ENCODE measurements at places on chromosomes 7 and 10.

- DNase-seq, result no peak
Measured at GRCh38 chr7:486216-486743, 33.4 kb downstream of the PDGFA start.

DNA sequence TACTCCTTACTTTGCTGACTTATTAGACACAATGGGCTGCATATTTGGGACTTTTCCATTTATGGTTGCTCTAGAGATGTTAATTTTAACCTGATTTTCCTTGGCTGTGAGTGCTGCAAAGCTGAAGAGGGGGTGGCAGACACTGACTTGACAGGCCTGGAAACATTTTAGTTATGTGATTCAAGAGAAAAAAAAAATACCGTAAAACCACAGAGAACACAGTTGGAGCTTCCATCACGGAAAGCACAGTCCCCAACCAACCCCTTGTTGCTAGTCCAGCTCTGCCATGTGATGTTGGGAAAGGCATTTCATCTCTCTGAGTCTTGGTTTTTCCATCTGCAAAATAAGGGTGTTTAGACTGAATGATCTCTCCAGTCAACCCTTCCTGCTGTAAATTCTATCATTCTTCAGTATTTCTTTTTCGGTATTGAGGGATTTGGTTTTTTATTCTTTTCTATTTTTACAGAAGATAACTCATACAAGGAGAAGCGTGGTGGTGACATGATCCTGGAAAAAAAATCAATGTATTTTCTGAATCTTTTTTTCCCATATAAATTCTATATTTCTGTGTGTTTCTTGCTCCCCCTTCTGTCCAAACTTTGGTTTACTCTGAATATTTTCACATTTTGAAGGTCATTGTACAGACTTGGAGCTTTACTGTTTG, 246.1 kb downstream of the REEP3 start:
- DNase-seq, result no peak

- DNase-seq, result no peak
Measured at GRCh38 chr10:91798649-91799611, 704 bp downstream of the TNKS2 start.

DNA sequence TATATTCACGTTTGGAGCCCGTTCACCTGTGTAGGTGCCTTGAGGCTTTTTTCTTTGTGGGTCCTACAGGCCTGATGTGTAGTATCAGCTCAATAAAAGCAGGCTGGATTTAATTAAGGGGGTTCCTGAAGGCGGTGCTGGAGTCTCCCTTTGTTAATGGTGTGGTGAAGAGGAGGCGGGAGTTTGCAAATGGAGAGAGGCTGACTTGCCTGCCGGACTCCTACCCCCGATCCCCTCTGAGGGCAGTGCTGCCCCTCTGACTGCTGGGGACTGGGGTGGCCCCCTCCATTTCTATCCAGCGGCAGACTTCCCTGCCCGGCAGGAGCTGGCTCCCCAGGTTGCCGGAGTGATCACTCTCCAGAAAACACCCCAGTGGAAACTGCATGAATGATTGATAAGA, 45.1 kb downstream of the ZMIZ1 start:
- no peak for DNase-seq

- DNase-seq, result no peak
Measured at GRCh38 chr10:31706464-31707092, 222.1 kb downstream of the ARHGAP12 start.

DNA sequence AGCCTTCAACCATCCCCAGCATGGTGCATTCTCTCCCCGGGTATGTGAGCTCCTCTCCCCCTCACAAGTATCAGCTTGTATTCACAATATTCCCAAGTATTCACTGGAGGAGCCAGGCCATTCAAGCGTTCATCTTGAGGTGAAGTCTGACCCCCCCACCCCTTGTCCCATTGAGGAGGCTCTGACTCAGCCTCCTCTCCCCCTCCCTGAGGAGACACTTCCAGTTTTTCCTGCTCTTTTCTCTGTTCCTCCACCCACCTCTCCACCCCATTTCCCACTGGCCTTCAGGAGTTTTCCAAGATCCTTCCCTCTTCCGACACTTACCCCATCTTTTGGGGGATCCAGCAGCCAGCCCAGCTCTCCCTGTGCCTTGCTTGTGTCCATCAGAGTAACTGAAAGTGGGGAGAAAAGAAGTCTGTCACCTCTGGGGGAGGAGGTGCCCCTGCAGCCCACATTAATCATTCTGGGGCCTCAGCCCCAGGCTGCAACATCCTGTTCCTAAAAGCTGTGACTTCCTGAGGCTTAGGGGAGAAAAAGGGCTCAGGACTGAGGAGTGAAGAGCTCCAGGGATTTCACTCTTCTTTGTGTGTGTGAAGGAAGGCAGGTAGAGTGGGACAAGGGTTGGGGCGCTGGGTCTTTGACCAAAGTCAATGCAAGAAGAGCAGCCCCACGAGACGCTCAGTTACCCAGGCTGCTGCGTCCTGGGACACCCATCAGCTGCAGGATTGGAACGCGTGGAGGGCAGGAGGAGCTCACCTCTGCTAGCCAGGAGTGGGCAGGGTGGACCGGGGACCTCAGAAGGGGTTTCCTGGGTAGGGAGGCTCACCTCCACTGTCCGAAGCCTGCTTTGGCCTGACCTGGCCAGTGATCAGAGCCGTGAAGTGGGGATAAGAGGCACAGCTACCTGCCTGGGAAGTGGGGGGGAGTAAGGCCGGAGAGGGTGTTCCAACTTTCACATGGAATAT, 1.1 kb downstream of the EPHA1 start:
- DNase-seq, result no peak

- no peak for DNase-seq
Measured at GRCh38 chr7:4641091-4641666, 40.9 kb upstream of the FOXK1 start.

DNA sequence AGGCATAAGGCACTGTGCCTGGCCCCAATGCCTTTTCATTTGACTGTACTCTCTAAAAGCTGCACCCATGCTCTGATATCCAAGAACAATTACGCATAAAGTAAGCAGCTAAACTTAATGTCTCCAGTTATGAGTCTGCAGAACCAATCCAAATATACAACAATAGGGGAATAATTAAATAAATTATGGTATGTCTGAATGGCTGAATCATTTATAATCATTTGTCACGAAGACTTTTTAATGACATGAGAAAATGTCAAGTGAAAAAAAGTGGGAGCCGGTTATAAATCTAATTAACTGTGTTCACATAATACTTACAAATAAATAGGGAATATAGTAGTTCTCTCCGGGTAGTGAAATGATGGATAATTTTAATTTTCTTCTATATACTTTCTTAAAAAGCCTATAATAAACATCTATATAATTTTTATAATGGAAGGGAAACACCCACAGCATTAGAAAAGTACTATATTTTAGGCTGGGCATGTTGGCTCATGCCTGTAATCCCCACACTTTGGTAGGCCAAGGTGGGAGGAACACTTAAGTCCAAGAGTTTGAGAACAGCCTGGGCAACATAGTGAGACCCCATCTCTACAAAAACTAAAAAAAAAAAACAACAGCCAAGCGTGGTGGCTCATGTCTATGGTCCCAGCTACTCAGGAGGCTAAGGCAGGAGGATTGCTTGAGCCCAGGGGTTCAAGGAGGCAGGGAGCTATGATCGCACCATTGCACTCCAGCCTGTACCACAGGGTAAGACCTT, 14.2 kb downstream of the SLC37A3 start:
- no peak for DNase-seq

DNA sequence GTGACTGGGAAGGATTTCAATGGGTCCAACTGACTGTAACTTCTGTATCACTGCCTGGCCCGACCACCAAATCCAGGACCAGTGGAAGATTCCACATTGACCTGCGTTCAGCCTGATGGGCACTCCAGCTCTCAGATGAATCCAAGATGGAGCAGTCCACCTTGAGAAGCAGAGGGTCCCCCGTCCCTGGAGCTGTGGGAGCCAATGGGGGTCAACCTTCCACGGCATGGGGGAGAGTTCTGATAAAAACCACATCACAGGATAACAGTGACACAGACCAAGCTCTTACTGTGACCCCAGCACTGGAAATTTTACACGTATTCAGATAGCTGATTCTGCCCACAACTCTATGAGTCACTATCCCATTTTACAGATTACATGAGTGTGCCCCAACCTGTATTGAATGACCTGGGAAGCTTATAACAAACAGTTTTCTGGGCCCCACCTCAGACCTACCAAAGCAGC, 11.2 kb downstream of the ZCCHC24 start:
- no peak for DNase-seq

- no peak for DNase-seq
Measured at GRCh38 chr10:132542086-132542775, 4.6 kb downstream of the INPP5A start.

DNA sequence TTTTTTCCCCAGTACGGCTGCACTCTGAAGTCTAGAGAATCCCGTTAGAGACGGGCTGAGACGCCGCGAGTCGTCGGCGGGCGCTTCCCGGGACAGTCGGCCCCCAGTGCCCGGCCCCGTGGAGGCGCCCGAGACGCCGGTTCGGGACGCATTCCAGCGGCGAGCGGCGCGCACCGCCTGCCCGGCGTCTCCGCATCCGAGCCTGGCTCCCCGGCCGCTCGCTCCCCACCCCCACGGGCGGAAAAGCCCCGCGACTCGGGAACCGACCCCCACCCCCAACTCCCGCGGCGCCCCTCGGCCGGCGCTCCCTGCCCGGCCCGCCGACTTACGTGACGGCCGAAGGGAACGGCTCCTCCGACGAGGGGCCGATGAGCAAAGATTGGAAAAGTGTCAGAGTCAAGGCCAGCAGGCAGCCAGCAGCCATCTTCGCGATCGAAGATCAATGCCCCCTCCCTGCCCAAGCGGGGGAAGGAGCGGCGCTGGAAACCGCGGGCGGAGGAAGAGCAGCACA, 486 bp downstream of the CACNA2D1 start:
- DNase-seq, result no peak

DNA sequence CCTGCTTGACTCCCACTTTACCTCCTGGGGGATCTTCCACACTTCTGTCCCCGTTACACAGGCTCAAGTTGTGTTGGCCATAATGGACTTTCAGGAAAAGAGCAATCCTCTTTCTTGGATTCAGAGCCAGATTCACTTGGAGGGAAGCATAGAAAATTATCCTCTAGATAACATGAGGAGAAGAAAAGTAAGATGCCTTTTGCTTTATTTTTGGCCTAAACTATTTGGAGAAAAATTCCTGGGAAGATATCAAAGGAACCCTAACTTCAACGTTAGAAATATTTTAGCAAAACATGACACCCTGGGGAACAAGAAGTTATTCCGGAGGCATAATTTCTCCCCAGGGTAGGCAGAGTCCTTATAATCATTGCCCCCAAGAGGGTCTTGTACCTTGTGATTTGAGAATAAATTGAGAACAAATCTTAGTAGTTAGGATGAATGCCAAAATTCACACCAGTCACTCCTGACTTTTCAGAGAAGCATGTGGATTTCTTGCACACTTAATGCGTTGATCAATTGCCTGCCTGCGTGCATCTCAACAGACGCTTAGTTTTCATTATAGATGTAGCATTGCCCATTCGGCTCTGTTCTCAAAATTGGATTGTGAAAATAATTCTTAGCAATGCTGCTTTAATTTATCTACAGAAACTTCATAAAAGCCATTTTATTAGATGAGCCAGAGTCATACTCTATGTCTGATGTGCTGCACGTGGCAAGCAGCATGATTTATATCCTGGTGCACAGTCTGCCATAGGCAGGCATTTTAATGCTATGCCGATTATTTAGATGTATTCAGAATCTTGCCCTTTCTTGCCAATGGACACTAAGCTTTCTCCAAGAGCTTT, 224.4 kb downstream of the C7orf25 start:
- DNase-seq, result no peak

DNA sequence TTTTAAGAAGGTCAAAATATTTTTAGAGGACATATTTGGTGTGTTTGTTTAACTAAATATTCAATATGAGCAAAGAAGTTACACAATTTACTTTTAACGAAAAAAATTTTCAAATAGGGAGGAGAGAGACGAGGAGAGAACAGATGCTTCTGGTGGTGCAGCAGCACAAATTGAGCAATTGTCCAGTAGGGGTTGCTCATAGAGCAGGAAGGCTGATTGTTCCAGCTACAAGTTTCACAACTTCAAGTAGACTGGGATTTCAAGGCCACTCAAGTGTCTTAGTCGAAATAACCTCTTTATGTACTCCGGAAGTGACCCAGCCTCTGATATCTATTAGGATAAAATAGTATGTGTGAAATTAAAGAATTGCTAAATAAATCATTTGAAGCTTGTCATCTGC, 197.9 kb downstream of the HDAC9 start:
- DNase-seq, result no peak

DNA sequence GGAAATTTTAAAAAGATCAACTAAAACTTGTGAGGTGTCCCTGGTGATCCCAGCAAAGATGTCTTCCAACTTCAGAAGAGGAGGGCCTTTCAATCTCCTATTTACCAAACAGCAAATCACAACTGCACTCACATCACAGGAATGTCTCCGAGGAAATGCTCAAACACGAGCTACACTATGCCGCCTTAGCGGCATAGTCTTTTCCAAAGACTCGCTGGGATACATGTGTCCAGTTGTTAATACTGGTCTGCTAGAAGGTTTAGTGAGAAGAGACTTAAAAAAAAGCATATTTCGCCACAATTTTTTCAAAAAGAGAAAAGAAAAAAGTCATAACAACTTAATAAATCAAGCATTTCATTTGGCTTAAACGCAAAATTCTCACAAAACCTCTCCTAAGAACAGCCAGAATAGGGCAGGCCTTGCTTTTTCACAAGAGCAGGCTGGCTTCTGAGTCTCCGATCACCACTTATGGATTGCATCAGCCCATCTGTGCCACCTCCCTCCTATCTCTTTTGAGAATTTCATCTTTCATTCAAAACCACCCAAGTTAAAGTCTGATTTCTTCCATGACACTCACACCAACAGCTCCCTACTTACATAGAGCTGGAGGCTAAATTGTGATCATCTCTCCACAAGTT, 66.1 kb downstream of the GNA12 start:
- DNase-seq, result no peak

GRCh38 chr7:119472408-119473038, 800.5 kb upstream of the KCND2 start:
- no peak for DNase-seq

DNA sequence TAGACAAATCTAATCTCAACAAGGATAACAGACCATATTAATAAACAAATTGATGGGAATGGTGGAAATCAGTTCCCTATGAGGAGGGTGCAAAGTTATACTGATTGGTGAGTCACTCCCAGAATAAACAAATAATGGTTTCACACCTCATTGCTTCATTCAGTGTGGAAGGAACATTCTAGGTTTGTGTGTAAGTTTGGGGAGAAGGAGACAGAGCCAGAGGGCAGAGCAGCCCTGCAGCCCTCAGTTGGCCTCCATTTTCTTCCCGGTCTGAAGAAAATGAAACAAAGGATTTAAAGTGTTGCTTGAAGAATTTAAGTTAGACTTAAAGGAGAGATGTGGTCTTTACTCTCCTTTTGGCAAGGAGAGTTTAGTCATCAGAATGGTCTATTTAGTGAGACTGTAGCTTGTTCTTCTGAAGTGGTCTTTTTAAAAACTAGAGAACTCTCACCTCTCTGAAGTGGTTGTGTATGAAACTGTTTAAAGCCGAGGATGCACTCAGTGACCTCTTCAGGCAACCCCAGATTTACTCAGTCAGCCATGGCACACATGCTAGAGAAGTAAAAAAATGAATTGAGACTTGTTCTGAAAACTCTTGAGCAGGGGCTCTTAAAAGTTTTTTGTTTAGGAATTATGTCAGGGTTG, 27.2 kb downstream of the IKZF1 start:
- DNase-seq, result no peak

GRCh38 chr10:132066812-132067211, 1.1 kb downstream of the JAKMIP3 start:
- DNase-seq, result no peak

Data from stimulated activated CD4-positive, alpha-beta T cell treated with anti-CD3 and anti-CD28 coated beads, TNF-alpha, amount 100 ng/mL, for 1 hour (primary cell).